Skin of body (tissue), 3 donors: ENCODE measurements at places on chromosomes 16 and 17. TPM values are rescaled to one million over a fixed set of nuclear protein-coding genes. Genes with fewer than 3 reads are reported as not detected.

DNA sequence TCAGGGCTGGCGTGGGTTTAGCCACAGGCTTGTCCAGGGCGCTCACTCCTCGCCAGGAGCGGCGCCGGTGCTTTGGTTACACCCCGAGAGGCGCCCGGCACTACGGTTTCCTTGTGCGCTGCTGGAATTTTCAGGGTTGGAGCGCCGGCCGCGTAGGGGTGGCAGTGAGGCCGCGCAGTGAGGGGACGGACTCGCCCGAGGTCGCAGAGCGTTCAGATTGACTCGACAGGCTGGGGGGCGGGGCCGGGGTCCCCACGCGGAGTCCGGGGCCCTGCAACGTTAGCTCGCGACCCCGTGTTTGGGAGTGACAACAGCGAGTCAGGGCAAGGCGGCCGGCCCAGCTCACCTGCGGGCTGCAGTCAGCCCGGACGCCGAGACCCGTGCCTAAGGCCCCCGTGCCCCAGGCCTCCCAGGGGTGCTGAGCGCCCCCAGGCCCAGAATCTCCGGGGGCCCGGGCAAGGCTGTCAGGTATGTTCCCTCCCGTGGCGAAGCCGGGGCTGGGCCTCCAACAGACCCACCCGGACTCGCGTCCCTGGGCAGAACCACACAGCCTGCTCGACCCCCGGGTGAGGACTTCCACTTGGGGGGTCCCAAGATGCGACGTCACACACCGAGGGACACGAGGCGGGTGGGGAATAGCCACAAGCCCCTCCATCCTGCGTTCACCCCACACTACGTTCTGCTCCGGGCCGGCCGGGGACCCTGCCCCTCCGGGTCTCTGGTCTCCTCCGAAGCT is 1.3 kb upstream of the ACTG1 start:
- DNase-seq = no peak

GRCh38 chr17:50170662-50171370 is 5.0 kb downstream of the SGCA start:
- DNase-seq = no peak

- DNase-seq = no peak
Observed at GRCh38 chr16:86216591-86216990, 293.7 kb upstream of the FOXF1 start.

The CDRT15 gene
- total RNA-seq = not detected

DNA sequence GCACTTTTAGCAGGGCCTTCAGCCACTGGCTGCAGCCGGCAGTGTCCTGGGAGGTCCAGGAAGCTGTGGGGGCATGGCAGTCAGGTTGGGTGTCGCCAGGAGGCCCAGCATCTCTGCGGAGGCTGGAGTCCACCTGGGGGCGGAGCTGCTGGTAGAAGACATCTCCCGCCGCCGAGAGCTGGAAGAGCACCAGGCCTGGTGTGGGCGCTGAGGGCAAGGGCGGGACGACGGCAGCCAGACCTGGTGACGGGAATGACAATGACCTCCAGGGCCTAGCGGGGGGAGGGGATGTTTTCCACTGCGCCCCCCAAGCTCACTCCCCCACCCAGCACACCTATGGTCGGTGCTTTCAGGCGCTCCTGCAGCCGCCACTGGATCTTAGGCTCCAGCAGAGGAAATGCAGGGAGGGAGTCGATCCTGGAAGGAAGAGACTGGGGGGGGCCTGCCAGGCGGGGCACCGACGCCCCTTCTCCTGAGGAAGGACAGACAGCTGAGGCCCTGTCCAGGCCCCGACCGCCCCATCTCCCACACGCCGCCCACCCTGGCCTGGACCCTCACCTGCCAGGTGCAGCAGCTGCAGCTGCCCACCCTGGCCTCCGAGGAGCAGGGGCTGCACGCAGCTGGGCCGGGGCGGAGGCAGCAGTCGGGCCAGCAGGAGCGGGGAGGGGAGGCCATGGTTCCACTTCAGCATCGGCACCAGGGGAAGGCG is 7.1 kb downstream of the TAF1C start:
- DNase-seq = no peak

DNA sequence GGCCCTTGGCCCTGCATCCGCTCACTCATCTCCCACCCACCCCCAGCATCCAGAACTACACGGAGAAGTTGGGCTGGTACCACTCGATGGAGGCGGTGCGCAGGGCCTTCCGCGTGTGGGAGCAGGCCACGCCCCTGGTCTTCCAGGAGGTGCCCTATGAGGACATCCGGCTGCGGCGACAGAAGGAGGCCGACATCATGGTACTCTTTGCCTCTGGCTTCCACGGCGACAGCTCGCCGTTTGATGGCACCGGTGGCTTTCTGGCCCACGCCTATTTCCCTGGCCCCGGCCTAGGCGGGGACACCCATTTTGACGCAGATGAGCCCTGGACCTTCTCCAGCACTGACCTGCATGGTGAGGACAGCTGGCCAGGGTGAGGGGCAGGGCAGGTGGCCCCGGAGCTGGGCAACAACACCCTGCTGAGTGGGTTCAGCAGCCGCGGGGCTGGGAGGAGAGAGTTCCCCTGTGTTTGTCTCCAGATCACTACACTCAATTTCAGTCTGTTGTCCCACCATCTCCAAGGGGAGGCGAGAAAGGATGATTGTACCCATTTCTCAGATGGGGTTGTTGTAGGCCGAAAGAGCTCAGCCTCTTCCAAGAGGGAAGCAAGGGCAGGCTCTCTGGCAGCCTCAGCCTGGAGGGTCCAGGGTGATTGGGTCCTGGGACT is 14.4 kb downstream of the MMP15 start:
- no peak for DNase-seq

DNA sequence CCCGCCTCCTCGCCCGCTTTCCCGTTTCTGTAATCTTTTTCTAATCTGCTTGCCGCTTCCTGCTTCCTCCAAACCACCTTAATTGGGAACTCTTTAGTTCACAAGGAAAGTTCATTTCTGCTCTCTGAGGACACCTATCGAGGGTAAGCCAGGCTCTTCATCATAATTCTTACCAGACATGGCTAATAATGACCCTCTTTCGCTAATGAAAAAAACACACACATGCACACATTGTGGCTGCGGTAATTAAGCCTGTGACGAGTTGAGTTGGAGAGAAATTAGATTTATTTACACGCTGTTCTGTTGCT is 100.6 kb downstream of the ZNF423 start:
- peak; percentile 63 for DNase-seq

- DNase-seq = no peak
Observed at GRCh38 chr16:86668136-86668910, 90.0 kb downstream of the FOXL1 start.

The SYNGR3 gene
- total RNA-seq = 0.69 TPM

DNA sequence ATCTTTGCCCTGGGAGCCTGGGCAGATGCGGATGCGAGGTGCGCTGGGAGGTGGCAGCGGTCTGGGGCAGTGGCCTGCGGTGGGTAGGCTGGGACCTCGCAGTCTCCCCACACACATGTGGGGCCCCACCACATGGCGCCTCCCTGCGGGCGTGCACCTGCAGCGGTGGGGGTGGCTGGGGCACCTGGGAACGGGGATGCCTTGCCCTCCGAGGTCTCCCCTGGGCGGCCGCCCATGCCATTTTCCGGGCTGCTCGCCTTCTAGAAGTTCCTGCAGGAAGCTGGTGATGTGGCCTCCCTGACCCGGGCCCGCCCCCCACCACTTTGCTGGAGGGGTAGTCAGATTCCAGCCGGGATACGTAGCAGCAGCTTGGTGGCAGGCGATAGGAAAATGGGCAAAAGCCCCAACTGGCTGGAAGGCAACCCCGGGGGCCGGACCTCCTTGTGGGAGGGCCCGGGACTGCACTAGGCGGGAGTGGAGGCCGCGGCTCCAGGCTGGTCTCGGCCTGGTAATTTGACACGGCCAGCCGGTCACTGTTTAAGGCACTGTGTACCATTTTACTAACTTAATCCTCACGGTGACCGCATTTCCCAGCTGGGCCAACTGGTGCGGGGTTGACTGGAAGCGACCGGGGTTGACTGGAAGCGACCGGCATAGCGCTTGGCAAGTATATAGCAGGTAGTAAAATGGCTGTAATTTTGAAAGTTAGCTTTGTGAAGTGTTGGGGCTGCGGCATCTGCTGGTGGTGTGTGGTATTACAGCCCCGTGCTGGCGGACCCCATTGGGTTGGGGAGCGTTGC is 38.5 kb downstream of the IGF2BP1 start:
- no peak for DNase-seq

The OTOP2 gene
- total RNA-seq = not detected

The IKZF3 gene
- 0.39 TPM for total RNA-seq

GRCh38 chr16:71472051-71472450 is 10.0 kb upstream of the ZNF23 start:
- no peak for DNase-seq

DNA sequence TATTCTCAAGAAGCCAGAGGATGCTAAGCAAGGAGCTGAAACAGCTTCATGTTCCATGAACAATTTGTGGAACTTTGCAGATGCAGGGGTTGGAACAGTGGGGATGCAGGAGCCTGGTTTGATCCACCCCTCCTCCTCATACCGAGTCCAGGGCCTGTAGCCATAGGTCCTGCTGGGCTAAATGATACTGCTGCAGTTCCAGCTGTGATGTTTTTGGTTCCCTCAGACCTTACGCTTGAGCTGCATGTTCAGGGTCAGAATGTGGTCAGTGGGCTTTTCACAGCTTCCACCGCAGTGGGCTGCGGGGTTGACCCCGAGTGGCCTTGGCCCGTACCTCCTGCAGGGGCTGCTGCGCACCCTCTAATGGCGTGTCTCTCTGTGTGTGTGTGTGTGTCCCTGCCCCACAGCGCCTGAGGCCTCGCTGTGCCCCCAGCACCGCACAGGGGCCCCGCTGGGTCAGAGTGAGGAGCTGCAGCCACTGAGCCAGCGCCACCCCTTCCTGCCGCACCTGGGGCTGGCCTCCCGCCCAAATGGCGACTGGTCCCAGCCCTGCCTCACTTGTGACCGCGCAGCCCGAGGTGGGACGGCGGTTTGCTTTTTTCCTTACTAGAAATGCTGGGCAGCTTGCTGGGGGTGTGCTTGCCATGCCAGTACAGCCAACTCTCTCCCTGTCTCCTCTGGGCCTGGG is 48.2 kb downstream of the EPN2 start:
- DNase-seq = no peak

GRCh38 chr17:40321961-40322357 is 13.0 kb downstream of the RARA start:
- no peak for DNase-seq

The KRTAP4-6 gene
- 4.0 TPM for total RNA-seq

The VASN gene
- 20.6 TPM for total RNA-seq

The UTP4 gene
- total RNA-seq = 19.1 TPM

DNA sequence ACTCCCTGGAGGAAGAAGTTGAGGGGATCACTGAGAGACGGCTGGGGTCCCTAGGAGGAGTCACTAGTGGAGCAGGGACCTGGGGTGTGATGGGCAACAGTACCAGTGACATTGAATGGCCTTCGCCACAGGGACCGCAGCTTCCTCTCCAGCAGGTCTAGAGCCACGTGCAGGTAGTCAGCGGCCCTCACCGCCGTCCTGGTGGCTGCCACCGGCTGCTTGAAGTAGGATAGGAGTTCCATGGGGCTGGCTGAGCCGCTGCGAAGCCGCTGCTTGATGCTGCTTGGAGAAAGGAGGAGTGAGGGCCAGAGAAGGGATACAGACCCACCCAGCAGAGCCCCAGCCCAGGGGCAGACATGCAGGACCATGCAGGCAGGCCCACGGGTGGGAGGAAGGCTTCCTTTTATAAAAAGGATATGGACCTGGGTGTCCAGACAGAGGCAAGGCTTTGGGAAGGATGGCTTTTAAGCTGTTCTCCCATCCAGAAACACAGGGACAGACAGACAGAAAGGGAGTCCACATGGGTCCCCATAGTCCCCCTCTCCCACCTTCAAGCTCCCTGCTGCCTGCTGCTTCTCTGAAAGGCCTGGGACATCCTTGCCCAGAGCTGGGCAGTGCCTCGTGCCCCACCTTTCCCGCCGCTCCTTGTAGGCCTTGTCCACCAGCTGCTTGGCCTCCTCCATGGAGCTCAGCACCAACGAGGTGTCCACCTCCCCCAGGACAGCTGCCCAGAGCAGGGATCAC is 827 bp downstream of the MPO start:
- no peak for DNase-seq

The ZFHX3 gene
- 6.7 TPM for total RNA-seq

The CLEC19A gene
- total RNA-seq = not detected

DNA sequence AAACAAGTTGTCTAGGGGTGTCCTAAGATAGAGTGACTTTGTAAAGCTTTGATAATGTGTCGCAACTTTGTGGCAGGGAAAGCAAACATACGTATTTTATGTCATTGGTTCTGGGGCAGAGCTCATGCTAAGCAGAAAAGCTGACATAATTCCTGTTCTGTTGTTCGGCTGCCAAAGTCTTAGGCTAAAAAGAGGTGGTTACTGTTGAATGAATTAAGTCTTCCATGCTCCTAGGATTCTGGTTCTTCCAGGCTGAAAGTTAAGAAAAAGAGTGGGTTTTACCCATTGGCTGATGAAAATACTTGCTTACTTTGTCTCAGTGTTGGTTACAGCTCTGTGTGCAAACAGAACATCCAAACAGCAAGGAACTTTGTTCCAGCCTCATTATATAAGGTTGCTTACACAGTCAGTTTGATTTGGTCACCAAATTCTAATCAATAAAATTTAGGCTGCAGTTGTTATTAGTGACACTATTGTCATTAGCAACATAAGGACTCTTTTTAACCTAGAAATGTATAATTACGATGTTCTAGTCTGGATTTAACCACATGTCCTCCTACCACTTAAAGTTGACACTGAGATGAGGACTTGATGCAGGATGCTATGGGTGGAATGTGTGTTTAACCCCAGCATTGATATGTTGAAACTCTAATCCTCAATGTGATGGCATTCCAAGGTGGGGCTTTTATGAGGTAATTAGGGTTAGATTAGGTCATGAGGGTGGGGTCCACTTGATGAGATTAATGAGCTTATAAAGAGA is 114.0 kb upstream of the GOT2 start:
- peak; percentile 60 for DNase-seq

DNA sequence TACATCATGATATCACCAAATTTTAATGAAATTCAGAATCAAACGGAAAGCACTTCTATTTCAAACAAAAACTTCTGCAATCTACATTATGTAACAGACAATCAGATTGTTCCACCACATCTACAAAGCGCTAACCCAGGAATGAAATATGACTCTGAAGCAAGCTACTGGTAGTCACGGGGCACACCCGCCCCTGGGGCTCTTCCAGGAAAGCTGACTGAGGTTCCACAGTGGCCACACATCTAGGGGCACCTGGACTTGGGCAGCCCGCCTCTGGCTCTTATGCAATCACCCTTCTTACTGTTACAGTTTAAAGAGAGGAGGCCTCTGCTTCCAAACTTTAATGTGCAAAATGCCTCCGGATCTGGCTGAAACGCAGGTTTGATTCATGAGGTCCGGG is 27.5 kb downstream of the ZCCHC14 start:
- peak; percentile 47 for DNase-seq

The NOTUM gene
- total RNA-seq = 1.7 TPM

The MPP2 gene
- total RNA-seq = 3.0 TPM

DNA sequence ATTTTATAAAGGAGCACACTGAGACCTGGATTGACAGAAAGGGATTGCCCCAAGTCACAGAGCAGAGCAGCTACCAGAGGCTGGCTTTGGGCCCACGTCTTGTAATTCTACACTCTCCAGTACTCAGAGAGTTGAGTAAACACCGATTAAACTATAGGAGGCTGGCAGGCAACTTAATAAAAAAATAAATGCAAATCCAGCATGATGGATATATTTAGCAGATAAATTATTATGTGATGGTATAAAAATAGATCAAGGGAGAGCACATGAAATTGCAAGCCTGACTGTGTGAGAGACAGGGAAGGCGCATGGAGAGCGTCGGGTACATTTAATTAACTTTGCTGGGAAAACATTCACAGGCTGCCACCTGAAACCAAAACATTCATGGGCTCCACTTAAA is 87.7 kb upstream of the CCL2 start:
- no peak for DNase-seq

The ABCC3 gene
- 5.9 TPM for total RNA-seq

GRCh38 chr17:12580640-12581039 is 85.0 kb upstream of the MYOCD start:
- DNase-seq = no peak

The ANKRD40CL gene
- total RNA-seq = not detected
